ENCODE measurements at places on chromosomes 13 and 19.

DNA sequence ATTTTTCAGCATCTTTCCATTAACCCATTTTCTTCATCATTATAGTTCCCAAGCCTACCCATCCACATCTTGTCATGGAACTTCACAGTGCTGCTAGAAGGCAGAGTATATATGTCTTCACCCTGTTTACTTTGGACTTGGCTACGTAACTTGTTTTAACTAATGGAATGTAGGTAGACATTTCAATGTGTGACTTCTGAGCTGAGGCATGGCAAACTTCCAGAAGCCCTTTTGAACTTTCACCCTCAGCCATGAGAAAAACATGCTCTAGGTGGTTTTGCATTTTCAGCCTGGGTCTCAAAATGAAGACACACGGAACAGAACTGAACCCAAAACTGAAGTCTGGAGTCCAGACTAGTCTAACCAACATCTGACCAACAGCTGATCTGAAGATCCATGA lies 3.2 kb downstream of the TEX30 start:
- DNase-seq = no peak

- no peak for DNase-seq
Observed at GRCh38 chr13:25046274-25046984, 49.5 kb upstream of the PABPC3 start.

DNA sequence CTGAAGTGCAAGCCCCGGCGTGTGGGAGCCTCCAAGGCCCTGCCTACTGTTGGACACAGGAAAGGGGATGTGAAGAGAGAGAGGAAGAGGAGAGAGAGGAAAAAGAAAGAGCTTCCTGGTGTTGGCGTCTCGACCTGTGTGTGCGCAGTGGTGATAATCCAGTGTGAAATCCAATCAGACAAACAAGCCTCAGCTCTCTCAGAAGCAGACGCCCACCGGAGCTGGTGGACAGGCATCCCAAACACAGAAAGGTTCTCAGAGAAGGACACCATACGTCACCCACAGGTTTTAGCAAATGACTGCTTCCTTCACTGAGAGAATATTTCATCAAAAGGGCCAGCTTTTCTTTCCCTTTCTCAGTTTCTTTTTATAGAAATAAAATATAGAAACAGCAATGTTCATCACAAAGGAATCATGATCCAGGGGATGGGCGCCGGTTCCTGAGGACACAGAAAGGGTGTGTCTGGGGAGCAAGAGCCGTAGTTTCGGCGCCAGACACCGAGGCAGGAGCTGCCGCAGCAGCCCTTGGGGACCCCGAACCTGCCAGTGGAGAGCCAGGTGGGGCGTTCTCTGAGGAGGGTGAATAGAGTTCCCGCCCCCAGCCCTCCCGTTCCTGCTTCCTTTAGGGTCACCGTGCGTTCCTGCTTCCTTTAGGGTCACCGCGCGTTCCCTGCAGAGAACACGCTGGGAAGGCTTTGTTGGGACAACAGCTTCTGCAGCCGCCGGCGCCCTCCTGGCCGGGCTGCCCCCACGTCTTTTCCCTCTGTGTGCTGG lies 145.8 kb upstream of the SOX1 start:
- DNase-seq = no peak

DNA sequence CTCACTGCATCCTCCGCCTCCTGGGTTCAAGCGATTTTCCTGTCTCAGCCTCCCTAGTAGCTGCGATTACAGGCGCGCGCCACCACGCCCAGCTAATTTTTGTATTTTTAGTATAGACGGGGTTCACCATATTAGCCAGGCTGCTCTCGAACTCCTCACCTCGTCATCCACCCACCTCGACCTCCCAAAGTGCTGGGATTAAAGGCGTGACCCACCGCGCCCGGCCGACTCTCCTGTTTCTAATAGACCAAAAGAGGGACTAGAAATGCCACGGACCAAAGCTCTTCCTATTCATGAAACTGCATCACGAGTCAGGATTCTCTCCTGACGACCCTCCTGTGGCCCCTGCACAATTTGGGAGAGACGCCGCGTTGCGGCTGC lies 563 bp downstream of the ZNF43 start:
- no peak for DNase-seq

GRCh38 chr19:3987619-3988371 lies 2.5 kb upstream of the EEF2 start:
- peak; percentile 79 for DNase-seq

- DNase-seq = no peak
Observed at GRCh38 chr19:277581-278165, 13.5 kb downstream of the PLPP2 start.

DNA sequence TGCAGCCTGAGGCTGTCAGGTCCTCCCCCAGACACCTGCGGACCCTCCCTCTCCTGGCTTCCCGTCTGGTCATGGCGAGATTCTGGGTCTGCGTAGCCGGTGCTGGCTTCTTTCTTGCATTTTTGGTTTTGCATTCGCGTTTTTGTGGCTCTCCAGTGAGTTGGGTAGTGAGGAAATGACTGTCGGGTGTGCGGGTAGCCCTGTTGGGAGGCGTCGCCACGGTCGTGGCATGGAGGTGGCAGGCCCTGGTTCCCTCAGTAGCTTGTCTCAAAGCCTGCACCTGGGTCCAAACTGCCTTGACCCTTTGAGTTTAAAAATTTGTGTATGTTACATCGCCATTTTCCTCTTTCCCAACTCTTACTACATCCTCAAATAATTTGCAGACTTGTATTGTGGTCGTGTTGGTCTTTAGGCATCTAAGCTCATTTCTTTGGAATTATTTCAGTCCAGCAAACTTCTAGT lies 344 bp downstream of the NHLRC3 start:
- DNase-seq = no peak

GRCh38 chr19:6032381-6032780 lies 54.4 kb upstream of the RANBP3 start:
- no peak for DNase-seq

DNA sequence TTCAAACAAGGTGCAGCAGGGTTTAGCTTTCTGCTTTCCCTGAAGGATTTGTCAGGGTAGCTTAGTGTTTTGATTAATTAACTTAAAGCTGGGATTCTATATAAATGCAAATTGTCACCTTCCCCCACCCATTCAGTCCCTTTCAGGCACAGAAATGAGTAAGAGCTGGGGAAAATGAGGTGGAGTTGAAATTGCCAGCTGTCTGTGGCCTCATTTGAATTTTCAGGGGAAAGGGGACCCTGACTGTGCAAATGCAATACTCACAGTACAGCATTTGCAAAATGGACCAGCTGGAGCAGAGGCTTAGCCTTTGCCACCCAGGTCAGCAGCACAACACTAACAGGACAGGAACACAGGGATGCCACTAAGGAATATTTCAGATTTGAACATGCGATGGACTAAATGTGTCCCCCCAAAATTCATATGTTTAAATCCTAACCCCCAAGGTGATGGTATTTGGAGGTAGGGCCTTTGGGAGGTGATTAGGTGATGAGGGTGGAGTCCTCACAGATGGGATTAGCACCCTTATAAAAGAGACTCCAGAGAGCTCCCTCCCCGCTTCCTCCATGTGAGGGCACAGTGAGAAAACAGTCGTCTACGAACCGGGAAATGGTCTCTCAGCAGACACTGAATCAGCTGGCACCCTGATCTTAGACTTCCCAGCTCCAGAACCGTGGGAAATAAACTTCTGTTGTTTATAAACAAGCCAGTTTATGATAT lies 59.5 kb upstream of the CYSLTR2 start:
- no peak for DNase-seq

- DNase-seq = no peak
Observed at GRCh38 chr19:13343514-13343913, 162.8 kb downstream of the CACNA1A start.

- no peak for DNase-seq
Observed at GRCh38 chr19:42178791-42179674, 38.4 kb downstream of the DEDD2 start.

DNA sequence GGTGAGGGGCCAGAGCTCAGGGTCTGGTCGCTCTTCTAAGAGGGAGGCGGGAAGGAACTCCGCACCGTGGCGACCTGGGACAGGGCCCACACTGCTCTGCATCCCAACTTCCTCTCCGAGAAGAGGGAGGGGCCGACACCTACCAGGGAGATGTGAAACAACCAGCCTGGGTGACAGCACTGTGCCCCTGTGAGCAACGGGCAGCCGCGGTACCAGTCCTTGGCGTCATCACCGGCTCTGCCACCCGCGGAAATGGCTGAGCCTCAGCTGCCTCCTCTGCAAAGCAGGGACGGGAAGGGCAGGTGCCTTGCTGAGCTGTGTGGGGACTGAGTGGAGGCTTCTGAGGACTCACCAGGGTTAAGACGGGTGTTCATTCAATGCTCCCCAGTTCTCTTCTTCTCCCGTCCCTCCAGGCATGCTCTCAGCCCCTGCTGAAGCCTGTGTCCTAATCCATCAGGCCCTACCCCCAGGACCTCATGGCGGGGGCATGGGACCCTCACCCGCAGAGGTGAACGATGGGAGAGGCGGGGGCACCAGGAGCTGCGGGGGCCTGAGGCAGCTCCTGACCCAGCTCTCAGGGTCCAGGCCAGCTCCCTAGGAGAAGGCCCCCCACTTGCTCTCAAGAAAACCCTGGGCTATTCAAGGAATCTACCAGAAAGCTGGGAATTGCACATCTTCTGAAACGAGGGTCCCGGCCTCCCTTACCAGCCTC lies 9.3 kb downstream of the ZNF787 start:
- peak; percentile 61 for DNase-seq

GRCh38 chr13:46582190-46582589 lies 29.2 kb downstream of the LRCH1 start:
- no peak for DNase-seq

- no peak for DNase-seq
Observed at GRCh38 chr13:38690231-38690630, 3.4 kb downstream of the FREM2 start.

- no peak for DNase-seq
Observed at GRCh38 chr19:30788105-30788765, 416.1 kb downstream of the ZNF536 start.

- no peak for DNase-seq
Observed at GRCh38 chr19:6680141-6680540, 10.2 kb upstream of the TNFSF14 start.

GRCh38 chr19:10718205-10719196 lies 622 bp downstream of the DNM2 start:
- DNase-seq = peak; percentile 49

- DNase-seq = peak; percentile 40
Observed at GRCh38 chr13:22915442-22916082, 265.2 kb upstream of the SGCG start.

DNA sequence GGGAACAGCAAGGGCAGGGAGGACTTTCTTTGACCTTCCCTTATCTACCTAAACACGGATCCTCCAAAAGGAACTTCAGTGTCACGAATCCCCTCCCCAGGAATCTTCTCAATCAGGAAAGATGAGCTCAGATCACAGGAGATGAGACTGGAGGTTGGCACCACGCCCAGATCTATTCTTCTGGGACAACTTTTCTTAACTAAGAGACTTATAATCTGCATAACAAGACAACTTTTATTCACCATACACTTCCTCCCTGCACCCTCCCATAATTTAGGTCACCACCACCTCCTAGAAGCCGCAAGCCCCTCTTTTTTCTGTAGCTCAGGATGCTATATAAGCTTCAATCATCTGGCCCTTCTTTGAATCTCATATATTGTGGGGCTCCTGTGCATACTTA lies 19.2 kb upstream of the AKT2 start:
- DNase-seq = no peak

- no peak for DNase-seq
Observed at GRCh38 chr19:31263328-31263727, 85.9 kb downstream of the TSHZ3 start.

- no peak for DNase-seq
Observed at GRCh38 chr19:23969630-23970029, 54.9 kb downstream of the ZNF726 start.

DNA sequence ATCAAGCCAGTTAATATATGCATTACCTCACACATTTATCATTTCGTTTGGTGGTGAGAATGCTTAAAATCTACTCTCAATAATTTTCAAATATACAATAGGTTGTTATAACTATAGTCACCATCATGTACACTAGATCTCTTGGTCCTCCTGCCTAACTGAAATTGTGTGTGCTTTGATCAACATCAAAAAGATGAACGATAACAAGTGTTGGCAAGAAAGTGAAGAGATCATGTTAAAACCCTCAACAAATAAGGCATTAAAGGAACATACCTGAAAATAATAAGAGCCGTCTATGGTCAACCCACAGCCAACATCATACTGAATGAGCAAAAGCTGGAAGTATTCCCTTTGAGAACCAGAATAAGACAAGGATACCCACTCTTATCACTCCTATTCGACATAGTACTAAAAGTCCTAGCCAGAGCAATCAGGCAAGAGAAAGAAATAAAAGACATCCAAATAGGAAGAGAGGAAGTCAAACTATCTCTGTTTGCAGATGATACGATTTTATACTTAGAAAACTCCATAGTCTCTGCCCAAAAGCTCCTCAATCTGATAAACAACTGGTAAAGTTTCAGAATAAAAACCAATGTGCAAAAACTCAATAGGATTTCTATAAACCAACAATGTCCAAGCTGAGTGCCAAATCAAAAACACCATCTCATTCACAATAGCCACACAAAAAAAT lies 27.9 kb upstream of the OR10H1 start:
- DNase-seq = no peak

DNA sequence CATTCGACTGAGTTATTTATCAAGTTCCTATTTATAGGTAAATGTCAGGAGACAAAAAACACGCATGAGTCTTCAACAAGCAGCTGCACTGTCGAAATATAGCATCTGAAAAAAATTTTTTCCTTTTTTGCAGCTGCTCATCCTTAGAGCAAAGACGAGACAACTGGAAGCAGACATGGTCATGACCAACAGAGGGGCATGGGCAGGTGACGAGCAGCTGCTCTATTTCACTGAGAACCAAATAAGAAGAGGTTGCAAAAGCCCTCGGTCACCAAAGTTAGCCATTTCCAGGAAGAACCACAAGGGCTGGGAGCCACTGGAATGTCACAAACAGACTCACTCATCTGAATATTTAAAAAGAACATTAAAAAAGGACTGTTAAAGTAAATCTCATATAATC lies 22.2 kb downstream of the SOHLH2 start:
- no peak for DNase-seq

DNA sequence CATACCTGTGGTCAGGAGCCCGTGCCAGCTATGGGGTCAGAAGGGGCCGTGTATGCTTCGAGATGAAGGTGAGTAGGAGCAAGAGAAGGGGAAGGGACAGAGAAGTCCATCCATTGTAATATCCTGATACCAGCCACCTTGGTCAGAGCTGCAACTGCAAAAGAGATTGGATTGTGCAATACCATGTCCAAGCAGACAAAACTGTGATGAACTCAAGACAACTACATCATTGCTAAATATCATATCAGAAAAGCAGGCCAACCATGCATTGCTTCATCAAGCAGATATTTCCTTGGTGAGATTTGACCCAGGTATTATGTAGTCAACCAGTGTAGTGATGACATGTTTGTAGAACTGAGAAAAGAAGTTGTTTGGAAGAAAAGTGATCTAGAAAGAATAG lies 12.1 kb downstream of the HNRNPUL1 start:
- DNase-seq = no peak

- DNase-seq = no peak
Observed at GRCh38 chr13:82729401-82729800, 1152.9 kb downstream of the SLITRK1 start.

GRCh38 chr19:28949535-28949934 lies 263.4 kb downstream of the UQCRFS1 start:
- DNase-seq = no peak
